ENCODE measurements at places on chromosomes 11 and 22.

DNA sequence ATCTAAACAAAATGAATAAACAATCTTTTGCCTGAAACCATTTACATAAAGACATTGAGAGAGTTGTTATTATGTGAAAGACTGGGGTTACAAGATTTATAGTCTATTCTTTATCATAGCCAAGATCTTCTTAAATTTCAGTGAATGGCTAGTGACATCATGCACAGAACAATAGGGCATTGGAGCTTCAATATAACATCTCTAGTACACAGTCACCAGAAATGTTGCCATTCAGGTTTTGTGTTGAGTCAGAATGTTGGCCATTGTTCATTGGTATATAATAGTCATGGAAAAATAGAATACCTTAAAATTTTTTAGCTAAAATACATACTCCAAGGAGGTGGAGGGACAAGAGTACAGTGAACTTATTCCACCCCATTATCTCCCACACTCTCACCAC lies 44.3 kb downstream of the SLC5A12 start:
- no peak for DNase-seq

GRCh38 chr11:29268733-29269132 lies 748.1 kb downstream of the KCNA4 start:
- DNase-seq = no peak

- DNase-seq = no peak
Observed at GRCh38 chr11:79236541-79236971, 204.3 kb downstream of the TENM4 start.

DNA sequence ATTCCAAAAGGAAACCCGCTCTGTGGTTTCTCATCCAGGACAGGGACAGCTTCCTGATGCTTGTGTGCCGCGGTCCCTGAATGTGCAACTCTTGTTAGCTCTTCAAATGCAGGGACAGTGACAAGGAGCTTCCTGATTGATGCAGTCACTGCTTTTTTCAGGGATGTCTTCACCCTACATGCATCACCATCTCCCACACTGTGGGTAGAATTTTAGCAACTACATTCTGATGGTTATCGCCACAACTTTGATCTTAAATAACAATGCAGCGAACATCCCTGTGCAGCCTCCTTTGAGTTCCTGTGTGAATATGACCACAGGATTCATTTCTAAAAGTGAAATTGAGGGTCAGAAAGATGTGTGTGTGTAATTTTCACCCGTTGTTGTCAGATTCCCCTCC lies 115.0 kb downstream of the GGTLC2 start:
- DNase-seq = no peak

DNA sequence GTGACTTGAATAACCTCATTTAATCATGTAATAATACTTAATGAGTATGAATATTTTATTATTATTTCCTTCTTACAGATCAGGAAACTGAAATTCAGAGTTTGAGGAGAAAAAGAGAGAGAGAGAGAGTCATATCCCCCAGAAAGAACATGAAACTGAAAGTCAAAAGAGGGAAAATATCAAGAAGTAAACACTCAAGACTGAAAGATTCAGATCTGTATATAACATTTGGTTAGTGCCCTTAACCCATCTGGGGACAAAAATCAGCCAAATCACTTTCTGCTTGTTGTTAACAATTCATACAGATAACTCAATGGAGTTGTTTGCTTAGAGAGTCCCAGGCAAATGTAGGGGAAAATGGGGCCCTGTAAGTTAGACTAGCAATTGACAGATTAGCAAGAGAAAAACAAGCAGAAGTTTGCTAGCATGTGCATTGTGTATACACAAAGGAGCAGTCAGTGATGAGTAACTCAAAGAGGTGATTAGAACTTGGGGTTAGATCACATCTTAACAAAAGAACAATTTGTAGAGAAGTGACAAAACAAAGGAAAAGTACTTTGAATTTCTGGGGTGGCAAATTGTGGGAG lies 25.9 kb upstream of the MMP13 start:
- no peak for DNase-seq

GRCh38 chr22:43812149-43812842 lies at the start of gene EFCAB6:
Gene EFCAB6, minus strand, starts transcription at chr22:43812305. Its CDS starts 29,987 bp downstream, at chr22:43782318.
- peak; percentile 88 for DNase-seq

DNA sequence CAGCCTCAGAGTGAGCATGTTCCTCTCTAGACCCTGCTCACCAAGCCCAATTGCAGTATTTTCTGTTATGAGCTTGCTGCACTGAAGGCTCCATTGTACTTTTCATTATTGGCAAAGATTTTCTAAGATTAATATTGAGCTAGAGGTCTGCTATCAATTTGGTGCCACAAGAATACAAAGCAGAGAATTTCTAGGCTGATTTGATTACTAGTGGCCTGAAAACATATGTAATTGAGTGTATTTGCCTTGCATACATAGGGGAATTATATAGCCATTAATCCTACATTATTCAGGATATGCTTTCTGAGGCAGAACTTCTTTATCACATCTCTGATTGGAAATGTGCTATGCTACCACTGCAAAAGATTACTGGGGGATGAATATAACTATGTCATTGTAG lies 322.9 kb upstream of the ZC3H12C start:
- DNase-seq = no peak

GRCh38 chr22:39456522-39457197 lies at the start of gene MGAT3:
Gene MGAT3, plus strand, starts transcription at chr22:39457012. Its CDS starts 30,336 bp downstream, at chr22:39487348.
- DNase-seq = no peak

- no peak for DNase-seq
Observed at GRCh38 chr11:119352857-119353260, 6.4 kb upstream of the MFRP start.

- no peak for DNase-seq
Observed at GRCh38 chr11:66011785-66012303, at the start of gene CST6. Gene CST6, plus strand, starts transcription at chr11:66012008. Its CDS starts 37 bp downstream, at chr11:66012045.

- no peak for DNase-seq
Observed at GRCh38 chr11:132452616-132453015, 1079.7 kb downstream of the OPCML start.

- DNase-seq = no peak
Observed at GRCh38 chr11:43035086-43035485, 276.7 kb upstream of the API5 start.

DNA sequence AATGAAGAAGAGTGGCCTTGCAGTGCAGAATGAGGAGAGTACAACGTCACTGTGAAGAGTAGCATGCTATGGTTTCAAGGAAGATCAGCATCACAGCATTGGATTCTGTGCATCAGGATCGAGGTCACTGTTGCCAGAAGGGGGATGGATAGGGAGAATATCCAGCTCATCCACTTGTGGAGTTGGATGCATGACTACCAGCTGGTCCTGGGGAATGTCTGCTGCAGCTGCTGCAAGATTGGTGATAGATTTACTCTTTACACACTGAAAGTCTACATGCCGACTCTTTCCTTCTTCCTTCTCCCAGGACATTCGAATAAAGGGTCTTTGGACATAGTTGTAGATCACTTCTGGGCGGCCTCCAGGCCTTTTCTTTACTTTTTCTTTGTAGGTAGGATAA lies 74.3 kb downstream of the BTBD10 start:
- DNase-seq = no peak

DNA sequence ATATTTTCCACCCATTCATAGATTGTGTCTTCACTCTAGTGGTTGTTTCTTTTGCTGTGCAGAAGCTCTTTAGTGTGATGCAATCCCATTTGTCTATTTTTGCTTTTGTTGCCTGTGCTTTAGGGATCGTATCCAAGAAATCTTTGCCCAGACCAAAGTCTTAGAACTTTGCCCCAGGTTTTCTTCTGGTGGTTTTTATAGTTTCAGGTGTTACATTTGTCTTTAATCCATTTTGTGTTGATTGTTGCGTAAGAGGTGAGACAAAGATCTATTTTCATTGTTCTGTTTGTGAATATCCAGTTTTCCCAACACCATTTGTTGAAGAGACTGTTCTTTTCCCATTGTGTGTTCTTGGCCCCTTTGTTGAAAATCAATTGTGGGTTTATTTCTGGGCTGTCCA lies 6.4 kb downstream of the IL10RA start:
- no peak for DNase-seq

DNA sequence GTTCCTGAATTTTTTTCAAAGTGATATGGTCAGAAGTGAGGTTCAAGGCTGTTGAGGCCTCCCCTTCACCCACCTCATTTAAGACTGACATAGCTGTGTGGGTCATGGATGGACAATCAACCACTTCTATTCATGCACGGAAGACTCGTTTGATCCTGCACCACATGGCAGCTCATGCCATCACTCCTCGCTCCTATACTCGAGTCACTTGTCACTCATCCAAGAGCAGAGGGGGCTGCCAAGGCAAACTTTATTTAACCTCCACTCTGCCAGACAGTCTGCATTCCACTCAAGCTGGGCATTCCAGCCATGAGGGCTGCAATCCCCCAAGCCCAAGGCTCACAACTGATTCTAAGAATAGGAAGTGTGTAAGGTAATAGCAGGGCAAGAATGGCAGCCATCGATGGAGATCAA lies 34.1 kb downstream of the SNX19 start:
- no peak for DNase-seq
